Stimulated activated CD8-positive, alpha-beta memory T cell treated with anti-CD3 and anti-CD28 coated beads, Interleukin-15, amount 100 ng/mL, for 24 hours (primary cell): ENCODE measurements at places on chromosomes 3 and 15.

DNA sequence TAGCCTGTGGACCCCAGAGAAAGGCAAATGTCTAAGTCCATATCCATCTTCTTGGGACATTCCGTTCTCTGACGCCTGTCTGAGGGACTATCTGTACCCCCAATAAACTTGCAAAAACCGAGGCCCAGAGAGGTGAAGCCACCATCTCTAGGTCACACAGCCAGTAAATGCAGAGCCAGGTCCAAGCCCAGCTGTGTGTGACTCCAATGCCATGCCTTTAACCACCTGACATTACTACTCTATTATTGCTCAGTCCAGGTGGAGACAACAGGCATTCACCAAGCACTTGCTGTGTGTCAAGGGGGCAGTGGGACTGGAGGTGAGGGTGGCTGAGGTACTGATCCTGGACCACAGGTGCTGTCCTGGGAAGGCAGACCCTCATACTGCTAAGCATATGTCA lies 25.4 kb downstream of the CYP8B1 start:
- no peak for DNase-seq

GRCh38 chr3:76859596-76859995 lies 180.3 kb upstream of the ROBO2 start:
- DNase-seq = no peak

DNA sequence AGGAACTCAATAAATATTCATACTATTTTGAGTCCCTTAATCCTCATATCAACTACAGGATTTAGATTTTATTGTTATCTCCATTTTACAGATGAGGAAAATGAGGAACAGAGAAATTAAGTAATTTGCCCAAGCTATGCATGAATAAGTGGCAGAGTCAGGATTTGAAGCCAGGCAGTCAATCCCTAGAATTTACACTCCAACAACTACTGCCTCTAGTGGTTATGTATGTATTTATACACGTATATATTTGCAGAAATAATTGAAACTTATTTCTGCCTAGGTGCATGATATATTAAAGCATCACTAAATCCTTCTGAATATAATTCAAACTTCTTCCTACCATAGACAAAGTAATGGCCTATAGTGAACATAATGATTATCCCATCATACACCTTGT lies 137.4 kb downstream of the SERPINI1 start:
- no peak for DNase-seq

- no peak for DNase-seq
Observed at GRCh38 chr3:140830391-140830790, 111.2 kb upstream of the SLC25A36 start.

DNA sequence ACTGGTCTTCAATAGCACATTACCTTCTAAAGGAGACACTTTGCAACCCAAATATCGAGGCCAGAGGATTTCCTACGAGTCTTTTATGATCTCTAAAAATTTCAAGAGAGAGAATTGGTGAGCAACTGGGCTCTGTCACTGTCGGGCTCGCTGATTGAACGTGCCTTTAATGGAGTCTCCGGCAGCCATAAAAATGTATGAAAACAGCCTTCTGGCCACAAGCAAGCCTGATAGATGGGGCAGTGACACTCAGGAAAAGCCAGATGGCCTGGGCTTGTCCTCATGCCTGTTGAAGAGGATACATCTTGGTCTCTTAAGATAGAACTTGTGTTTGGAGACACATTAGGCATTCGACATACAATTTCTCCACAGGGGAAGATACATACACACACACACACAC lies 419.5 kb upstream of the PROK2 start:
- no peak for DNase-seq

GRCh38 chr3:106688464-106688863 lies 688.8 kb upstream of the CCDC54 start:
- DNase-seq = no peak

DNA sequence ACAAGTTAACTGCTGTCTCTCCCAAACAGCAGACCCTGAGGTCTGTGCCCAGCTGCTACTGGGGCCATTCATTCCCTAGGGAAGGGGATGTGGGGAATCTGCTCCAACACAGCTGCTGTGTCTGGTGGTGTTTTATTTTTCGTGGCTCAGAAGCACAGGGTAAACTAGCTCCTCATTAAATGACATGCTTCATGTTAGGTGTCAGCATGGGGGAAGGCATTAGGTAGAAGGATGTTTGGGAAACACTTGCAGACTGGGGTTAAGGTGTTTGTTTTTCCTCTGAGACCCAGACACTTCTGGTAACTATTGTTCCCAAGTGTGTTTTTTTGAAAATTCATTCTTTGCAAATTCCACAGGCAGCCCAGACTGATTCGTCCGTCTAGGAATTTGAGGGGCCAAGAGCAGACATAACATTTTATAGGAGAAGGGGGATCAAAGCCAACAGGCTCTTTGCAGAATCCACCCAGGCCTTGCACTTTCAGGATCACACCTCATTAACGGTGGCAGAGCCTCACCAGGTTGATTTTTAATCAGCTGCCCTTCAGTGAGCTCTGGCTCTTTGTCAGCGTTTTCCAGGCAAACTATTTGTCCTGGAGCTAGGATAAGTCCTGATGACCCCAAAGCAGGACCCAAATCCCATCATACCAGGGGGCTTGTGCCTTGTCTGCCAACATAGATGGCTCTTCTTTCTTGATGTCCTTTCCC lies 65.4 kb upstream of the ITGA11 start:
- no peak for DNase-seq

- DNase-seq = no peak
Observed at GRCh38 chr3:134597390-134597970, 53.3 kb downstream of the KY start.

GRCh38 chr3:158700559-158700958 lies 28.1 kb upstream of the LXN start:
- DNase-seq = no peak

DNA sequence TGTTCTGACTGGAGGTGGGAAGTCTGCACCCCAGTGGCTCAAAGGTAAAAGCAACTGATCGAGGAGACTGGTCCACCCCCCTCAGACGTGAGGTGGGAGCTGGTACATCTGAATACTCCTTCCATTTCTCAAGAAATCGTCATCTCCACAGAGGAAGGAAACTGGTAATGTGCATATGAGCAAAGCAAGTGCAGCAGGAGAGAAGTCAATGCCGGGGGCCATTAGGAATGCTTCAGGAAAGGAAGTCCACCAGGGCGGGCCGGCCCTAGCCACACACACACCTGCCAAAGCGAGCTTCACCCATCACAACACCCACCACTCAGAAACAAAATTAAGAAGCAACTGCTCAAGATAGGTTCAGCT lies 8.5 kb downstream of the TBC1D2B start:
- DNase-seq = no peak

DNA sequence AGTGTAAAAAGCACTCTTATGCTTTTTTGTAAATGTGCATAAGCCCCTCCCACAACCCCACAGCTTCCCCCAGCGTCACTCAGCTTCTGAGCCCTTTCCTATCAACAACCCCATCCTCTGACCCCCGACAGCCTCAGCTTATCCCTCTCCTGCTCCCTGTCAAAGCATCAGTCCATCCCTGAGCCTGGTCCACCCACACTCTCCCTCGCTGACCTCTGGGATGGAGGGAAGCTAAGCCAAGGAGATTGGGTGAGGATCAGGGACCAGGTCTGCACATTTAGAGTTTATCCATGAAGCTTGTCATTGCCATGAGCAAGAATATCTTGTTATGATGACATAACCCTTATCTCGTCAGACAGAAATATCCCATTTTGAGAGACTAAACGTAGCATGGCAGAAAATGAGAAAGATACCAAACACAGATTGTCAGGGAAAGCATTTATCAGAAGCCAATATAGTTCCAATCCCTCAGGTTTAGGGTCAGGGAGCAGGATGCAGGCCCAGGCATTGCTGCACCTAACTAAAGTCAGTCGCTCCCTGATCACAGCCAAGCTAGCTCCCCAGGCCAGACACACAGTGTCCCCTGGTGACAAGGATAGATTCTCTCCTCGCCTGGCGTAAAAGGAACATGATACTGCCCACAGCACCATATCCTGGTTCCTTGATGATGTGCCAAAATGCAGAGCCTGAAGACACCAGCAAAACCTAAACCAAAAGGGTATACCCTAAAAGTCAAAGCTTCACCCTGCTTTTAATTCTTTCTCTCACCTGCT lies 66.9 kb downstream of the DCLK3 start:
- no peak for DNase-seq

DNA sequence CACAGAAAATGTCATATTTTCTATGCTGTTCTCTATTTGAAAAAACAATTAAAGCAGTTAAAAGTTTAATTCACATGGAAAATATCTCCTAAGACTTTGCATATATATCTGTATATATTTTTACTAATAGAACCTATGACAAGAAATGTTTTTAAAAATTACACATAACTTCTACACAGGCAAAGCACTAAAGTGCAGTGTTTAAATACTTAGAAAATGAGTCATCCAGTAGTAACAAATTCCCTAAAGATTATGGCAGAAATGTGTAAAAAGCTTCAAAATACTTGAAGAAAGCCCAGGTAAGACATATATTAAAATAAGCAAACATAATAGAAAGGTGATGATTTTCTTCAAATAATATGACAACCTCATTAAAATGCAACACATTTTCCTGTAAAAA lies 236.6 kb downstream of the TBC1D5 start:
- no peak for DNase-seq

GRCh38 chr3:68007621-68008226 lies 353.3 kb upstream of the SUCLG2 start:
- DNase-seq = no peak

- no peak for DNase-seq
Observed at GRCh38 chr3:29240248-29240647, 40.6 kb upstream of the RBMS3 start.

- DNase-seq = no peak
Observed at GRCh38 chr3:196354132-196354531, 15.9 kb upstream of the TM4SF19 start.

- no peak for DNase-seq
Observed at GRCh38 chr3:195956577-195956976, 48.2 kb upstream of the TNK2 start.

DNA sequence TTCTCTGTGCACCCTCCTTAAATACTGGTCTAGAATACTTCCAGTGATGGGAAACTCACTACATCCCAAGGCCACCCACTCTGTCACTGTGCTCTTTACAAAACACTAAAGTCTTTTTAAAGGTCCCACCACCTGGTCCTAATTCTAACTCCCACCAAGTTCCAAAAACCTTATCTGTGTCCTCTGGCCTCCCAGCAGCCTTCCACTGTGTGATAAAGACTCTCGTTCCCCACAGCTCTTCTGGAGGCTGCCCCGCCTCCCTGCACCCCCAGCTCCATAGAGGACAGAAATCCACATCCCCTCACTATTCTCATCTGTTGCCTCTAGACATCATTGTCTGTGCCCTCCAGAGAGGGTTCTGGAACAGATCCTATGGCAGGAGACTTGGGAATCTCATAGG lies 276.4 kb downstream of the FAM43A start:
- DNase-seq = no peak

DNA sequence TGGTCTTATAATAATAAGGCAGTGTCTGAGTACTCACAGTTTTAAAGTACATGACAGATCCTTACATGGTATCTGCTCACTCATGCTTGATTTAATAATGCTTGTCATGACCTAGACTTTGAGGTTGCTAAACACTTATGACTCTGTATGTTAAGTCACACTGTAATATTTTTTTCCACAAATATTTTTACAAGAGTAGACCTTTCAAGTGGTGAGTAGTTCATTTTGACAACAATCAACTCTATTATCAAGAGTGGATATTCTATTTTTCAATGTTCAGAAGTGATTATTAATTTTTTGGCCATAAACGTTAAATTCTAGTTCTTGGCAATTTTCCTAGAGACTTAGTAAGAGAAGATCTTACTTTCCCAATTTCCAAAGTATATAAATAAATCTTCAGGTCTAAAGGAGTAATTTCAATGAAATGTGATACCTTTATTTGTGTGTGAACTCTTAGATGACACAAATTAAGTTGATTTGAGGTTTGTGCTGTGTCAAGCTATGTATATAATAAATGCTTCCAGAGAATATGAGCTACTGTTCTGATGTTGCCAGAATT lies 104.5 kb downstream of the NLGN1 start:
- DNase-seq = no peak

DNA sequence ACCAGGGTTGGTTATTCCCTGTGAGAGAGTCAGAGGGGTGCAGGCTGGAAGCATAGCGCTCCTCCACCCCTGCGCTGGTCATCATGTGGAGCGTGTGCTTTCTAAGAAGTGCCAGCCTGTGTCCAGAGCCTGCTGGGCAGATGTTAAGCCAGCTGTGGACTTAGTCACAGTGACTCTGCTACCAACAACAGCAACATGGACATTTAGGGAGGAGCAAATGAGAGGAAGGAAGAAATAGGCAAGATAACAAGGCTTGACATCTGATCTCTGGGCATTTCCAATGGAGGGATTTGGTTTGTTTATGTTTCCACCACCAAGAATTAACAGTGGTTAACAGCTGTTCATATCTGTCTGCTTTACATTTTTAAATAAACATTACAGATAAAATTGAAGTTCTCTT lies 36.4 kb upstream of the MYZAP start:
- no peak for DNase-seq

GRCh38 chr15:41926185-41927056 lies 32.6 kb upstream of the SPTBN5 start:
- no peak for DNase-seq

DNA sequence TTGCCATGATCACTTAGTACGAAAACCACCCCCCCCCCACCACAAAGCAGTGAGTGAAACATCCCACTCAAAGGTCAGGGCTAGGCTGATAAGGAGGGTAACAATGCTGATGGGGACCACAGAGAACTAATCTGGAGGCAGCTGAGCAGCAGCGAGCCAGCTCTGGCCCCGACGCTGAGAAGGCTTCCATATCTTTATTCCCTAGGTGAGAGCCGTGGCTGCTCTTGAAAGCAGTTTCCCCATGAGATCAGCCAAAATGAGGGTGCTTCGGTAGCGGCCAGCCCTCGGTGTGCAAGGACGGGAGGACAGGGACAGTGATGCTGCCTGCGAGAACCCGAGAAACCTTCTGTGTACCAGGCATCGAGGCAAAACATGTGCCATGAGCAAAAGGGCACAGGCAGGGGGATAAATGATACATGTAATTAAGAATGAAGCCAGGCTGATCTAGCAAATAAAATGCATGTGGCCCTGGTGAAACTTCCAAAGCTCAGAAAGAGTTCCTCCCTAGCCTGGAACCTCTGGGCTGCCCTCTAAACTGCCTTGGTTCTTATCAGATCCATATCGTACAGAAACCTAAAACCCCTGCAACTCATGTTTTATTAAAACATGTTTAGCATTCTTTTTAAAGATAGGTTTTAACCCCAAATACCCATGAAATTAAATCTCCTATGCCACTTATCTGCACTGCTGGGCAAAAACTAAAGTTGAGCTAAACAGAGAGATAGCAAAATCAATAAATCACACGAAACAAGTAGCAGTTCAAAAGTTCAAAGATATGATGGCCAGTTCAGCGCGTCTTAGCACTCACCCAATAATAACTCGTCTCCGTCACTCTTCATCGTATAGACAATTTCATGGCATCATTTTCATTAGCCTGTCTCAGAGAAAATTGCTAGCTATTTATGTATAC lies 337.3 kb downstream of the FOXP1 start:
- DNase-seq = no peak

- DNase-seq = no peak
Observed at GRCh38 chr3:101836652-101837598, 12.4 kb upstream of the NFKBIZ start.

DNA sequence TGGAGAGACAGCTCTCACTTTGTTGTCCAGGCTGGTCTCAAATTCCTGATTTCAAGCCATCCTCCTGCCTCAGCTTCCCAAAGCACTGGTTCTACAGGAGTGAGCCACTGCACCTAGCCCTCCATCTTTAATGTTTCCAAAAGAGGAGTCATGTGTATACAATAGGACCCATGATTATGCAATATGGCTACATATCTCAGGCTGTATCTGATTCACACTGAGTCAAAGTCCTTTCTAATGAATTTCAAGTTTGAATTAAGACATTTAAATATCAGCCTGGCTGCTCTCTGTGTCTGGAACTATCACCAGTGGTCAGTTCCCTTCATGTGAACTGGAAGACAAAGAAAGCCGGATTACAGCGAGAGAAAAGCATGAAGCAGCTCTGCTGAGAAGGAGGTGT lies 90.5 kb downstream of the MINAR1 start:
- DNase-seq = no peak
